Activated CD4-positive, alpha-beta memory T cell treated with anti-CD3 and anti-CD28 coated beads, Interleukin-2, amount 10 ng/mL, durations not matched to agents 7 days and 5 days (primary cell): ENCODE measurements at places on chromosomes 4 and X.

DNA sequence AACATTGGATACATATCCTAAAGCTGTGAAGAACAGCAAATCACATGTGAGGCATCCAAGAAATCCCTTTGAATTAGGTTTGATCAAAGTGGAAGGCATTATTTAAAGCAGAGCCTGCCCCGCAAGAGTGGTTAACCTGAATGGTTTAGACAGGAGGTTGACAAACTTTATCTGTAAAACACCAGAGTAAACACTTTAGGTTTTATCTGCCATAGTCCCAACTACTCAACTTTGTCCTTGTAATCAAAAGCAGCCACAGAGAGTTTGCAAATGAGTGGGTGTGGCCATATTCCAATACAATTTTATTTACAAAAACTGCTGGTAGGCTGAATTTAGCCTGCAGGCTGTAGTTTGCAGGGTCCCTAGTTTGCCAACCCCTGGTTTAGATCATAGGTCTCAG is 25.2 kb upstream of the FGFBP2 start:
- DNase-seq = no peak

GRCh38 chr4:86626066-86626465 is 32.0 kb downstream of the PTPN13 start:
- DNase-seq = no peak

DNA sequence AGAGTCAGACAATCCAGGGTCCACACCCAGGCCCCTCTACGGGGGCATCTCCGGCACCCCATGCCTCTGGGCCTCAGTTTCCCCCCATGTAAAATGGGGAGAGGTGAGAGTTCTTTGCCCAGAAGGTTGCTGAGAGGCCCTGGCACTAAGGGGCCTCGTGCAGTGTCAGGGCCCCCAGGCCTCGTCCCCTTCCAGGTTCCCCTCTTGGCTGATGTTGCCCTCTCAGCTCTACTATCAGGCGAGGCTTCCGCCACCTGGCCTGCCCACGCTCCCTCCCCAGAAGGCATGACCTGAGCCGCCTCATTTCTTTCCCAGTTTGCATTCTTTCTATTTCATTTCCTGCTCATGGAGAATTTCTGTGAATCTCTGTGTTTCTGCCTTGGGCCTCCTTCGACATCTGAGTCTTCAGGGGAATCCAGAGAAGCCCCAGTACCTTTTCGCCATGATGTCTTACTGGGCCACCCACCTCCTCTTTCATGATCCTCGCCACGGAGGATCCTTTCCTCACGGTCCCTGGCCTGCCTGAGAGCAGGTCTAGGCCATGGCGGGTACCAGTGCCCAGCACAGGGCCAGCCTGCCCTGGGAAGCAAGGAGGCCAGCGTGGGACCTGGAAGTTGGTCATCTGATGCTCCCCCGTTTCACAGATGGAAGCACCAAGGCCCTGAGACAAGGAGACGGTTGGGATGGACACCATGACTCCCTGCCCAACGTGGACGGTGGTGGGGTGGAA is 21.9 kb upstream of the MRFAP1 start:
- no peak for DNase-seq

- no peak for DNase-seq
These were observed 1.7 kb downstream of the SLC9B2 start for GRCh38 chr4:103074744-103075434.

DNA sequence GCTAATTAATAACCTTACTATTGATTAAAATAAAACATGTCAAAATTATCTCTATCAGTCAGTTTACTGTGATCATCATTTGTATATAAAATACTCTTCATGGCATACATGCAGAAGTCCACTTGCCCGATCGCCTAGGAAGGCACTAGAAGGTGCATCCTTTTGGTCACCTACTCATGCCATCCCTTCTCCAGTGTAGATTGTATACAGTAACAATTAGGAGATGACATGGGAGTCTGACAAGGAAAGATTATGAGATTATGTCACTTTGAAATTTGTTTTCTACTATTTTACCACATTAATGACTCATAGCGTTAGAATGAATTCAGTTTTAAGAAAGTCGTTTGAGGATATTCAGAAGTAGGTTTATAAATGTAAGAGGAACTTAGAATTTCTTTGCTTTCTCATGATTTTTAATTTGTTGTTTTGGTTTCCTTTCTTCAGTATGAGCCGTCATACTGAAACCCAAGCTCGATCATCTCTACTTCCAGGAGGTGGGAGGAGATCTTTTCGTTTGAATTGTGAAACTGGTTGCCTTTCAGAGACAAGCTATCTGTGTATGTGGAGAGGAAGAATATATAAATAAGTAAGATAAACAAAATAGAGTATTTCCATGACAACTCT is 51.1 kb upstream of the UNC5C start:
- no peak for DNase-seq

DNA sequence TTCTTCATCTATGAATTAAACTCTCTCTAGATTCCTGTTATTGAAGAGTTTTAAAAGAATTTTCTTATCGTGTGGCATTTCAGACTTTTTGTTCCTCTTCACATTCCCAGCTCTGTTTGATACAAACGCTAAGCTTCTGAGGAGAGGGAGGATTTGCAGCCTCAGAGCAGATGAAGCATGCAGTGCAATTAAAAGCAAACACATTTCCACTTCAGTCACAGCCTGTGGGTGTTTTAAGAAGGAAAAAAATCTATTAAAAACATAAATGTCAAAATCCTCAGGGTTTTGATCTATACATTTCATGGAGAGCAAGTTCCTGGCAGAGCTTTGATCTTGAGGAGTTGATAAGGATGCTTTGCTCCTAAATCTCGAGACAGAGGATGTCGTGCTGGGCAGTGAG is 442.4 kb upstream of the BOD1L1 start:
- DNase-seq = no peak

DNA sequence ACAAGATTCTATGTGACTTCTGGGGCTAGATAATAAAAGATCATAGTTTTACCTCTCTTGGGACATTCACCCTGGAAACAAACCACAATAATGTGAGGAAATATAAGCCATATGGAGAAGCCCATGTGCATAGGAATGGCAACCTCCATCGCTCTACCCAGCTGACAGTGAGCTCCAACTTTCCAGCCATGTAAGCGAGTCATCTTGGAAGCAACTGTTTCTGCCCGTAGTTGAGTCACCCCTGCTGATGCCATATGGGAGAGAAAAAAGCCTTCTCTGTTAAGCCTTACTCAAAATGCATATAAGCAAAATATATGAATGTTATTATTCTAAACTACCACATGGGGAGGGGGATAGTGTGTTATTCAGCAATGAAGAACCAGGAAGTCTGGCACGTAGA is 31.4 kb upstream of the RELL1 start:
- DNase-seq = no peak

- no peak for DNase-seq
These were observed 20.0 kb upstream of the S100G start for GRCh38 chrX:16629909-16630308.
